ENCODE measurements at places on chromosomes 12 and 14. TPM values are rescaled to one million over a fixed set of nuclear protein-coding genes. Genes with fewer than 3 reads are reported as not detected.

GLT1D1 gene
- 8.9 TPM for total RNA-seq

AACS gene
- total RNA-seq, result 25.7 TPM

KRT2 gene
- total RNA-seq, result not detected

OTX2 gene
- not detected for total RNA-seq

FAM186B gene
- total RNA-seq, result not detected

SERPINA1 gene
- 1.4 TPM for total RNA-seq

RPS6KA5 gene
- total RNA-seq, result 11.2 TPM

TEX52 gene
- not detected for total RNA-seq

IAPP gene
- total RNA-seq, result not detected

KRT6C gene
- not detected for total RNA-seq
